Fibroblast of skin of left biceps (primary cell): ENCODE measurements at places on chromosomes 4 and X.

- no peak for DNase-seq
Observed at GRCh38 chr4:165874791-165875371, 1.8 kb downstream of the TLL1 start.

GRCh38 chrX:2398064-2398656 lies 102.6 kb downstream of the DHRSX start:
- DNase-seq = no peak

GRCh38 chr4:154687840-154688239 lies 56.0 kb upstream of the LRAT start:
- DNase-seq = no peak

GRCh38 chrX:1389181-1389992 lies 2.5 kb downstream of the SLC25A6 start:
- no peak for DNase-seq

- no peak for DNase-seq
Observed at GRCh38 chr4:1871471-1872021, 353 bp downstream of the NSD2 start.

DNA sequence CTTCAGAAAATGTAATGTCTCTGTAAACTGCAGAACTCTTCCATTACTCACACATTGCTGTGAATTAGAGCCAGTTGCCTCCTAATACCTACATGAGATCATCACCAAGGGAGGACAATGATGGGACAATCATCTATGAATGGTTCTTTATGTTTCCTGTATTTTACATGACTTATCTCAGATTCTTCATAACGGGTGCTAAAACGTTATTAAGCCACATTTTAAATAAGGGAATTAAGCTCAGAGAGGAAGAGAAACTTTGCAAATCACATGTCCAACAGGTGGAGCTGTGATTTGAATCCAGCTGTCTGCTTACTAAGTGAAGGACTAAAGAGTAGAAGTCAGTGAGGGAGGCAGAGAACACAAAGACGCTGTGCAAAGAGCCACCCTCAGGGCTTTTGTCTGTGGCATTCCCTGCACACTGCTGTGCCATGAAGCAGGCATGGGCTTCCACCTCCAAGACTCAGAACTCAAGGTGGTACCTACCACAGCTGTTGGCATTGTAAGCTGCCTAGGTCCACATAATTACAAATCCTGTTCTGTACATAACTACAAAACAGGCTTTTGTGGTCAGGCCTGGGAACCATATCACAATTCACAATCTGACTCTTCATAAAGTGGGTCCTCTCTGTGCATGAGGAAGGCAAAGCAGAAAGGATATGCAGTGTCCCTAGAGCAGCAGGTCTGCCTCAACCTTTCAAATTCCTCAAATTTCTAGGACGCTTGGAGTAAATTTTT lies 12.8 kb downstream of the TBC1D9 start:
- DNase-seq = no peak

GRCh38 chr4:156676116-156676851 lies 295.3 kb downstream of the PDGFC start:
- DNase-seq = no peak

DNA sequence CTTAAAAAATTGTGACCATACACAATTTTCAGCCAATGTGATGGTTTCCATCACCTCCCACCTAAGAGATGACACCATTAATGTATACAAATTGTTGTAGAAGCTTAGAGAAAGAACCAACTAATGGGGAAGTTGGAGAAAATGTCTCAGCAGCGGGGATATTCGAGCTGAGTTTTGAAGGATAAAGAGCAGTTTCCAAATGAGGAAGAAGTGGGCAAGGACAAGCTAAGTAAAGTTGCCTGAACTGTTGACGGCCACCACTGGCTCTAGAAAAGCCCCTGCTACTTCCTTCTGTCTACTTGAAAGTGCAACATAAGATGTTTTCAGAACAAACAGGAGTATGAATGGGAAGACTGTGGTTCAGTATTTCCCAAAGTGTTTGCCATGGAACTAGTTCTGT lies 92.0 kb downstream of the CHRNA9 start:
- no peak for DNase-seq

DNA sequence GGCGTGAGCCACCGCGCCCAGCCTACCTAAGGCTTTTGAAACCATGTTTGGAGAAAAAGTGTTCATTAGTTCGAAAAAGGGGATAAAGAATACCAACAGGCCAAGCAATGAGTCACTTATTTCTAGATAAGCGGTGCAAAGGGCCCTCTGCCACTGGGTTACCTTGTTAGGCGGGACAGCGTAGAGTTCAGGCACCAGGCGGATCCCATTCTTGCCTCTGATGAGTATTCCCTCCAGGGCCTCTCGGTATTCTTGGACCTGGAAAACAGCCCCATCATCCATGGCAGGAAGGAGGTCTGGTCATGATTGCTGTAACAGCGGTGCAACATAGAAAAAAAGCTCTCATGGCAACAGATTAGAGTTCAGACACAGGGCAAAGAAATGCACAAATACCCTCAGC lies 48.0 kb downstream of the PHKA2 start:
- no peak for DNase-seq

DNA sequence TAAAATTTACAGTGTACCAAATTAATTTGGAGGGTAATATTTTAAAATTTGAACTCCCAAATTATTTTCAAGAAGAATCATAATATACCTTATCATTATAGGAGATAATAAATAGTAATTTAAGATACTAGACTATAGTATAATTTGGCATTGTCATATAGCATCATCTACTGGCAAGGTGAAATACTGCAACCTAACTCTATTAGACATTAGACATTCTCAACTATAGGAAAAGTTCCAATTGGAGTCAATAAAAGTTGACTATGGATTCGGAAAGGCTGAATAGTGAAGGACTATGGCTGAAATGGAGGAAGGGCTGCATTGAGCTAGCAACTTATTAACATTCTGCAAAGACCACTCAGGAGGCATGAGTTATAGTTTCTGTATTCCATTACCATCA lies 113.0 kb downstream of the PRDM5 start:
- DNase-seq = no peak

DNA sequence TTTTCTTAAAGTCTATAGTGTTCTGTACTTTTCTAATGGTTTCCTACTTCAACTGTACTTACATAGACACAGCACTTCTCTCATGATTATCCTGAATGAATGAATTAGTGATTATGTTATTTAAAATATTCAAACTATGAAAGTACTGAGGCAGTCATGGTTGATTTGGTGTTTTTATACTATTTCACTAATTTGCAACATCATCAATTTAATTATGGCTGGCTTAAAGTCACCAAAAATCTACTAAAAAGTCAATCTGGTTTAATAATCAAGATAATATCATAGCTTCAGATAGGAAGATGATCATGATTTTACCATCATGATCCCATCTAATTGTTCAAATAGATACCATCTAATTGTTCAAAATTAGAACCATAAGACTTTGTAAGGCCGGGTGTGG lies 16.8 kb upstream of the TMEM131L start:
- DNase-seq = no peak

DNA sequence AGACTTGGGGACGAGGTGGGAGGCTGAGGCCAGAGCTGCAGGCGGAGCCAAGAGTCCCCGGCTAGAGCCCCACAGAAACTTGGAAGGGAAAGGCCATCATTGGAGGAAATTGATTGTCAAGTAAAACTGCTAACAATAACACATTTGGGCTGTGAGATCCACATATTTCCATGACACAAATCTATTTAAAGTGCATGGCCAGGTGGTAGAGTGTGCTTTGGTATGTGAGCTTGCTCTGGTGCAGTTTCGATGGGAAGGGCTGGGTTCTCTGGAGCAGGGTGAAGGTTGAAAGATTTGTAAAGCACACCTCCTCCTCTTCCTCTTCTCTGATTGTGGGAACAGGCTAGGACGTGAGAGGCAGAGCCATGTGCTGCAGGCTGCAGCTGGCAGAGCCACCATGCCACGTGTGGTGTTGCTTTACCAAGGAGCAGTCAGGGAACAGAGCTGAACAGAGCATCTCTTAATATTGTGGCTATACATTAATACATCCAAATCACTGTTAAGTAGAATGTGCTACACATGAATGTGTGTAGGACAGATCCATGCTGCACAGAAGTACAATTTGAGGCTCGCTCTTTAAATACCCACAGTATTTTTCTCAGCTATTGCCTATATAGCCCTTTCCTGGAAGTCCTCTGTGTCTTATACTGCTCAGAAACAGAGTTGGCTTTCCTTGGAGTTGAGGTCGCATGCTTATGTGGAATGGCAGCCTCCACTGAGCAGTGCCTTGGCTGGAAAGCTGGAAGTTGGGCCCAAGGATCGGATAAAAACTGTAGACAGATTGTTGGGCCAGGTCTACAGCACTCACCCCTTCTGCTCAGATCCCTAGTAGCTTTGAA lies 37.7 kb downstream of the FHDC1 start:
- DNase-seq = no peak

DNA sequence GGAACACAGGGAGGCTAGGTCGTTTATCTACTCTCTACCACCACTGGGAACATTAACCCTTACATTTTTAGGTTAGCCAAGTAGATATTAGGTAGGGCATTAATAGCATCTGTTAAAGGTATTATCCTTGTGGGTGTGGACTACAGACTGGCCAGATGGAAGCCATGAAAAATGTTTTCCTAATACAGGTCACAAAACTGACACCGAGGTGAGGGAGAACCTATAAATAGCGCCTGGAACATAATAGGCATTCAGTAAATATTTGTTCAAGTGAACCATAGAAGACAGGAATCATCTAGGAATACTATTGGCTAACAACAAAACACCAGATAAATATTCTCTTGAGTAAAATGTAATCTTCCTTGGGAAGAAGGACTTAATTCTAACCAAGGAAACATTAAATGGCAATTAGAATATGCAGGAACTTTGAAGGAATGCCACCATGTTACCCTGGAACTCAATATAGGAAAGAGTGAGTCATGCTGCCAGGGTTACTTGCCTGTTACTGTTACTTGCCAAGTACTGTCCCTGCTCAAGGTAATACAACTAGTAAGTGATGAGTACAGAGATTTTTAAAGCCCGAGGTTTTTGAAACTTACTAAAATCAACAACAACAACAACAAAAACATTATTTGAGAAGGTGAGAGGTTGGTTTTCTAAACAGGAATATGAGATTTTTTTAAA lies 79.0 kb downstream of the SOX3 start:
- no peak for DNase-seq

GRCh38 chr4:22522206-22522605 lies 6.3 kb upstream of the ADGRA3 start:
- DNase-seq = no peak

DNA sequence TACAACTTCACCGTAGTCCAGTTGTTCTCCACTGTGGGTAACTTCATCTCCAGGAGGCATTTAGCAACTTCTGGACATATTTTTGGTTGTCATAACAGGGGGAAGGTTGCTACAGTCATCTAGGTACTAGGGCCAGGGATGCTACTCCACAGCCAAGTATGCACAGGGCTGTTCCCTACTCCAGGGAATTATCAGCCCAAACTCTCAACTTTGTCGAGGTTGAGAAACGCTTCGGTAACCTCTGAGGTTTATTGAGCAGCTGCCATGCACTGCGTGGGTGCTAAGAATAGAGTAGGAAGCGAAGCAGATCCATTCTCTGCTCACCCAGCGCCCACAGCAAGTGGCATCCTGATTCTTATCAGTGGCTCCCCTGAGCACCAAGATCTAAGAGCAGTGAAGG lies 8.2 kb downstream of the FGFBP1 start:
- no peak for DNase-seq

DNA sequence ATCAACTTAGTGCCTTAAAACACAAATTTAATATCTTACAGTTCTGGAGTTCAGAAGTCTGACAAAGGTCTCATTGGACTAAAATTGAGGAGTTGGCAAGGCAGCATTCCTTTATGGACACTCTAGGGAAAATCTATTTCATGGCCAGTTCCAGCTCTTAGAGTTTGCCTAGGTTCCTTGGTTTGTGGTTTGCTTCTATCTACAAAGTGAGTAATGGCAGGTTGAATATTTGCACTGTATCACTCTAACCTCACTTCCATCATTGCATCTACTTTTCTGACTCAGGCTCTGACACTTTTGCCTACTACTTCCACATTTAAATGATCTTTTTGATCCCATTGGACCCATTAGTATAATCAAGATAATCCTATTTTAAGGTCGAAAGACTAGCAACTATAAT lies 64.7 kb upstream of the PCDH10 start:
- DNase-seq = no peak

- DNase-seq = no peak
Observed at GRCh38 chrX:136856551-136856950, 24.0 kb downstream of the RBMX start.

DNA sequence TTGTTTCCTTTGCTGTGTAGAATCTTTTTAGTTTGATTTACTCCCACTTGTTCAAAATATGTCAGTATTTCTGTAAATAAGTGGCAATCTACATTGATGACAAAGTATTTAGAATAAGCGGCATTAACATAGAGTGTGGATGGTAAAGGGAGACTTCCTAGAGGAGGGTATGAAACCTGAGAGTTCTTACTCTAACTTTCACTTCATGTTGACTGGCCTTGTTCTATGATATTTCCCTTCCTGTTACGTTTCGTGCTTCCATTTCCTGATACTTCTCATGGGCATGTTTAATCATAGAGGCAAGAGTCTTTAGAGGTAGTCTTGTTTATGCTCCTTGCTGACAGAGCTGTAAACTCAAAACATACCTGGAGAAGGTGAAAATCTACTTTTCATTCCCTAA lies 408.9 kb downstream of the GLUD2 start:
- no peak for DNase-seq

DNA sequence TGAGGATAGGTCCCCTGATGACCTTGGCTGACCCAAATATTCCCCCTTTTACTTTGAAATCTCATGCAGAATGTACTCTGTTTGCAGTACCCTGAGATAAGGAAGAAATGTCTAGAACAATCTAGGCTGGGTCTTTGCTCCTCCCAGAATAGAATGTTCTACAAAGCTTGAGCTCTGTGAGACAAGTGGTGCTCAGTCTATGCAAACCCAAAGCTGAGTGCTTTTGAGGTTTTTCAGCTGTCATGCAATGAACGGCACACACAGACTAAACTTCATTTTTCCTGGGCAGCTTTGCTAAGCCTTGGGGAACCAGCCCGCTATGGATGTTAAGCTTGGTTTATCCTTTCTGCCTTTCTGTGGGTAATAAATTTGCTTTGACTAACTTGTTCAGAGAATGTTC lies 513.6 kb downstream of the FAT4 start:
- no peak for DNase-seq

GRCh38 chrX:131366407-131366806 lies 77.3 kb upstream of the IGSF1 start:
- DNase-seq = no peak

DNA sequence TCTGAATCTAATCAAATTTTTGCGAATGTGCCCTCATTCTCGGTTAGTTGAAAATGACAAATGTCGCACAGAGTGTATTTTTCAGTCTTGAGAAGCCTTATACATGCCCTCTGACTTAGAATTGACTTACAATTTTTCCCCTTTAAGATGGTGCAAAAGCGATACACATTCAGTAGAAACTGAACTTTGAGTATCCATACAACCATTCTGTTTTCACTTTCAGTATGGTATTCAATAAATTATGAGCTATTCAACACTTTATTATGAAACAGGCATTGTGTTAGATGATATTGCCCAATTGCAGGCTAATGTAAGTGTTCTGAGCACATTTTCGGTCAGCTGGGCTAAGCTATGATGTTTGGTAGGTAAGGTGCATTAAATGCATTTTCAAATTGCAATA lies 43.4 kb downstream of the SLC9A7 start:
- no peak for DNase-seq
